ENCODE measurements at places on chromosomes 6 and 20. TPM values are rescaled to one million over a fixed set of nuclear protein-coding genes. Genes with fewer than 3 reads are reported as not detected.

Gene KCNQ2
- total RNA-seq: not detected

Gene ARFGEF3
- total RNA-seq: 3.4 TPM

Gene HTR1E
- total RNA-seq: not detected

Gene MBOAT1
- total RNA-seq: 6.3 TPM

Gene FKBP1C
- 0.23 TPM for total RNA-seq

Gene RAB44
- total RNA-seq: 0.09 TPM

Gene BFSP1
- total RNA-seq: 3.5 TPM

Gene RCAN2
- 0.09 TPM for total RNA-seq

Gene CST5
- not detected for total RNA-seq

Gene NOTCH4
- total RNA-seq: not detected

Gene STMND1
- total RNA-seq: not detected

Gene RAD21L1
- not detected for total RNA-seq

Gene LY86
- total RNA-seq: not detected

Gene MMS22L
- 7.6 TPM for total RNA-seq

Gene KCNQ5
- total RNA-seq: 10.3 TPM

Gene NKX2-4
- not detected for total RNA-seq

Gene GHRH
- total RNA-seq: not detected

Gene CCHCR1
- total RNA-seq: 18.4 TPM

Gene KIF25
- total RNA-seq: not detected

Gene PABPC1L
- 182 TPM for total RNA-seq

Gene ULBP3
- 6.3 TPM for total RNA-seq

Gene EPHA7
- total RNA-seq: not detected

Gene C6orf52
- 5.0 TPM for total RNA-seq

Gene TRIM40
- total RNA-seq: not detected

Gene EYA4
- not detected for total RNA-seq
